T47D (cell line): ENCODE measurements at places on chromosomes 7 and 10.
A peak's percentile ranks its signal among the peaks of the same experiment; 100 is the strongest.

- DNase-seq, result peak; percentile 91
These were observed 32.0 kb downstream of the FIGNL1 start for GRCh38 chr7:50418086-50418515.

- no peak for DNase-seq
These were observed 16.3 kb downstream of the GCK start for GRCh38 chr7:44172803-44173424.

DNA sequence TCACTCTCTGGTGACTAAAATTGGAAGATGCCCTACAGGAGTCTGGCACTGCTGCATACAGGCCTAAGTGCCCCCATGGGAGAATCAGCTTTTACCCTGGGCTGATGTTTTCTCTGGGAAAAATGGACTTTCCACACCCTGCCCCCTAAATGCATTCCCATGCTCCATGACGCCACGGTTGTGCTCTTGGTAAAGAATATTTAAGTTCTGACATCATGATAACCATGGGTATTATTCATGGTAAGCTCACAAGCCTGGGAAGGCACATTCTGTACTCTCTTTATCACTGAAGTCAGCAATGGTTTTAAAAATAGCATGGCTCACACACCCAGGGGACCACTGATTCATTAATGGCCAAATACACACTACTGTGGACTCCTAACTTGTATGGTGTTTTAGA, 43.4 kb downstream of the HIPK2 start:
- no peak for DNase-seq

- peak; percentile 7 for DNase-seq
These were observed 84.0 kb downstream of the NRBF2 start for GRCh38 chr10:63217120-63217605.

DNA sequence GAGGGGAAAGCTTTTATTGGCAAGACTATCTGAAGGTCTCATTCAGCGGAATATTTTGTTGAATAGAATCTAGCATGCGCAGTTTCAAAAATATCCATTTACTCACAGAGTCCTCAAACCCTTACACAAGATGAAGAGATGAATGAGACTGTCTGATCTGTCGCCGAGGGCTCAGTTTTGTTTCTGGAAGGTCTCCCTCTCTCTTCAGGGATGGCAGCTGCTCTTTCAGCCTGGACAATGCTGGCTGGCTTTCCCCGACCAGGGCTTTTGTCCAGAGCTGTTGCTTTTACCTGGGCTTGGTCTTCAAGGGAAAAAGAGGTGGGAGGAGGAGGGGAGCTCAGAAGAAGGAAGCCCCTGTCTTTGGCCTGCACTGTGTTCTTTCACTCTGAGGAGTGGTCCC, 81.9 kb upstream of the BTBD16 start:
- DNase-seq, result no peak

GRCh38 chr10:78891741-78892140, 177.0 kb upstream of the ZMIZ1 start:
- DNase-seq, result no peak

- no peak for DNase-seq
These were observed 43.8 kb upstream of the PRKG1 start for GRCh38 chr10:51030480-51030879.

GRCh38 chr10:132497861-132498561, 39.6 kb upstream of the INPP5A start:
- DNase-seq, result no peak
